ENCODE measurements at places on chromosomes 5 and 9.

GRCh38 chr9:94911986-94912635, 185.6 kb downstream of the AOPEP start:
- DNase-seq: no peak

DNA sequence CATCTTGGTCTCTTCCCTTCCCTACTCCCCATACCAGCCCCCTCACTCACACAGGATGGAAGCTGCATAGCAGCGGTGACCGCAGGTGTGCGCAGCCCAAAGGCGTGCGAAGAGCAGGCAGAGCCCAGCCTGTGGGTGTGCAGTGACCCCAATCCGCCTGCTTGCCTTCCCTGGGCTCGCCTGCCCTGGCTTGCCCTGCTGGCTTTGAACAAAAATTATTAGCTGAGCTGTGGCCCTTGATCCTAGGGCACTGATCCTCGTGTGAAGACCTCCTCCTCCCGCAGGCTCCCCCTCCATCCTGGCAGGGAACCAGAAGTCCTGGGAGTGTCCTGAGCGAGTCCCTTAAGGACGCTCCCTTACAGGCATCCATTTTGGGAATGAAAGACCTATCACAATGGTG, 31.9 kb downstream of the MORN5 start:
- no peak for DNase-seq

DNA sequence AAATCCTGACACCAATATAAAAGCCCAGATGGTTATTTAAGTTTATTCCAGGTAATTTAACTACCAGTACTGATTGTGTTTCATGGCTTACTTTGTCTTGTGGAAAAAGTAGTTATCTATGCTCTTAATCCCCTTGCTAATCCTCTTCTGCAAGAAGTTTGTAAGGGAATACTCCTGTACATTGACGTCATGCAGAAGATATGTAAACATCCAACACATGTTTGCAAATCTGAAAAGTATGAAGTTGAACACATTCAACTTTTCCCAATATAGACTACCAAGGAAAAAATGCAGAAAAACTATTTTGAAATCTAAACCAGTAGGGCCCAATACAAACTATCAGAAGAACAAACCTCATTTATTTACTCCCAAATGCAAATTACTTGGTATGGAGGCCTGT, 56.3 kb upstream of the ELL2 start:
- no peak for DNase-seq

DNA sequence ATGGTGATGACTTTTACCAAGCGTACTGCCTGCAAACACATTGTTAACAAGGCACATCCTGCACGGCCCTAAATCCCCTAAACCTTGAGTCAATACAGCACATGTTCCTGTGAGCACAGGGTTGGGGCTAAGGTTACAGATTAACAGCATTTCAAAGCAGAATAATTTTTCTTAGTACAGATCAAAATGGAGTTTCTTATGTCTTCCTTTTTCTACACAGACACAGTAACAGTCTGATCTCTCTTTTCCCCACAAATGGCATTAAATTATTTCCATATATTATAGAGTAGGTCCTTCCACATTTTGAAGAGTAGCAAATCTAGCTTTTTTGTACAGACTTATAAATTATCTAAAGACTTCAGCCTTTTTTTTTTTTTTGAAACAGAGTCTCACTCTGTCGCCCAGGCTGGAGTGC, 1.6 kb upstream of the TMEM141 start:
- no peak for DNase-seq

DNA sequence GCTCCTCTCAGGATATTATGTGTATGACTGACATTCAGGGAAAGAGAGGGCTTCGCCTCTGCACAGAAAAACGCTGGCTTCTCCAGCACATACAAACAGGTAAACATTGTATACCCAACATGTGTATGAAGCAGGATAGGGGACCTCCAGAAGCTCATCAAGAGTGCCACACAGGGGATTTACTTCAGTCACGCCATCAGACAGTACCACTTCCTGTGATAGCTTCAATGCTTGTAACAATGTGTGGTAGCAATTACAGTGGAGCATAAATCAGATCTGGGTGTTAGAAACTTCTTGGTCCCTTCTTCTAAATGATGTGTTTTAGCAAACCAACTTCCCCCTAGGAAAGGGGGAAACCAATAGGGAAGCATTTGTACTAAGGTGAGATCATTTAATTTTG, 160.8 kb downstream of the TSSK1B start:
- DNase-seq: no peak

GRCh38 chr9:101977614-101978210, 239.3 kb upstream of the GRIN3A start:
- DNase-seq: no peak

All from NT2/D1 (cell line).